ENCODE measurements at places on chromosomes 4 and X.
A peak's percentile ranks its signal among the peaks of the same experiment; 100 is the strongest.

GRCh38 chr4:74042681-74043080, 4.2 kb upstream of the CXCL3 start:
- DNase-seq: no peak

- peak; percentile 48 for DNase-seq
These were observed 103.1 kb upstream of the GPRIN3 start for GRCh38 chr4:89410687-89411086.

DNA sequence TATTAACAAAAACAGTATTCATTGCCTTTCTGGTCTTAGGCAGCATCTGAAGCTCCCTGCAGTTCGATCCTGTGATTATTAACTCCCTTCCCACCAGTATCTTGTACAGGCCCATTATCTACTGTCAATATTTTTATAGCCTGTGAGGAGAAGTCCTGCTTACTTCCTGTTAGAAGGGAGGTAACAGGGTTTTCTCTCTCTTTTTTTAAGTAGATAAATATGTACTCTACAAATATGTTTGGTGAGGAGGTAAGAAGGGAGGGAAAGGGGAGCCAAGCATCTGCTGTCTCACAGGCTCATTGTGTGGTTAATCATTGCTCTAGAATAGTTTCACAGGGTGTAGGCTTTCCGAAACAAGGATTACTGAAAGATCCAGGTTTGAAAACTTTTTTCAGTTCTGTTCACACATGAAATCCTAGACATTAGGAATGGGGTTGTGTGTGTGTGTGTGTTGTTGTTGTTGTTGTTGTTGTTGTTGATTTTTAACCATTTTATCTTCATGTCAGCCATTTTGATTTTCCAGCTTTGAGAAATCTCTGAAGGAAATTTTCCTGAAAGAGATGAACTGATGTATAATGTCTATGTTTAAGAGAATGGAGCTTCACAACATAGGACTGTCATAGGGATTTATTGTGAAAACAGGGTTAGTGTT, 14.2 kb downstream of the ATOH1 start:
- DNase-seq: no peak

DNA sequence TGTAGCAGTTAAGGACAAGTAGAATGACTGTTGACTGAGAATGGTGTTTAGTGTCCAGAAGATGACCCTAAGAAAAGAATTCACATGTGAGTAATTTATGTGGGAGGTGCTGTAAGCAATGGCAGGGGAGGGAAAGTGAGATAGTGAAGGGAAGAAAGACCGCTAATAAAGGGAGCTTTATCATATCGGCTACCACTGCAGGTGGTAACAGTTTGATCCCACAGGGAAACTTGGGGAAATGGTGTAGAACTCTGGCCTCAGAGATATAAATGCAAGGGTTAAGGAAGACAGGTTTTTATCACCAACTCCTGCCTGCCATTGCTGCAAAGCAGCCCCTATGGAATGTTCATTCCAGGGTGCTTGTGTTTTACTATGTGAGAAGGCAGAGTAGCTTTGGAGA, 489.6 kb downstream of the STPG2 start:
- no peak for DNase-seq

DNA sequence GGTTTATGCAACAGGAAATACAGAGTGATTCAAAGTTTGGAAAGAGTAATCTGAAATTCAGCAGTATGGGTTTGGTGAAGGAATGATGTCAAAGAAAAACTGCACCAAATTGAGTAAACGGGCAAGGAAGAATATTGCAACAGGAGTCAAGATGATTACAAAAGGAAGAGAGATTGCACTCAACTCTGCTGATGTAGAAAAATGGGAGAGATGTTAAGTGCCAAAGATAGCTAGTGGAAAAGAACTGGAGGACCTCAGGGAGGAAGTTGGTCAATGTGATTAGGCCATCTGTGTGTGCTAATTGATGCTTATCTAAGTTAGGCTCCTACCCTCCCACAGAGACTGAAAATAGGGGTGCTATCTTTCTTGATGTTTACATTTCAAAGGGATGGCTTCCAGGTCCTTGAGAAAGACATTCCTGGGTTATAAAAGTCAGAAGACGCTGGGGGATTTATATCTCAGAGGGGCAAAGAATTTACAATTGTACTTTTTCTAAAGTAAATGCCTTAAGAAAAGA, 167.4 kb upstream of the FAM47A start:
- DNase-seq: no peak

- DNase-seq: no peak
These were observed 93.0 kb upstream of the DKK2 start for GRCh38 chr4:107129076-107129475.

DNA sequence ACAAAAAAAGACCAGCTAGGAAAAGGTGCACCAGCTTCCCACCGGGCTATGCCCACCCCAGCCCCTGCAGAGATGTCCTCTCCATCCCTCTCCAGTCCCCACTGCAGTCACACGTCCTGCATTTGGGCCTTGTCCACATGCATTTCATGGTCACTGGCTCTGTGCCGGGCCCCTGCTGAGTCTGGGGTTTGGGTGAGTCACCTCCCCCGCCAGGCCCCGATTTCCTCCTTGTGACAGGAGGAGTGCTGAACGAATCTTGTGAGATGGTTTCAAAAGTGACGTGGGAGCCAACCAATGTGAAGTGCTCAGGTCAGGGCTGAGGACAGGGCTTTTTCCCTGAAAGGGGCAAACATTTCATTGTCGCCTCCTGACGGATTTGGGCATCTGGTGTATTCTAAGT, 7.1 kb downstream of the CPZ start:
- no peak for DNase-seq

GRCh38 chr4:132513491-132513890, 635.6 kb upstream of the PCDH10 start:
- DNase-seq: no peak

DNA sequence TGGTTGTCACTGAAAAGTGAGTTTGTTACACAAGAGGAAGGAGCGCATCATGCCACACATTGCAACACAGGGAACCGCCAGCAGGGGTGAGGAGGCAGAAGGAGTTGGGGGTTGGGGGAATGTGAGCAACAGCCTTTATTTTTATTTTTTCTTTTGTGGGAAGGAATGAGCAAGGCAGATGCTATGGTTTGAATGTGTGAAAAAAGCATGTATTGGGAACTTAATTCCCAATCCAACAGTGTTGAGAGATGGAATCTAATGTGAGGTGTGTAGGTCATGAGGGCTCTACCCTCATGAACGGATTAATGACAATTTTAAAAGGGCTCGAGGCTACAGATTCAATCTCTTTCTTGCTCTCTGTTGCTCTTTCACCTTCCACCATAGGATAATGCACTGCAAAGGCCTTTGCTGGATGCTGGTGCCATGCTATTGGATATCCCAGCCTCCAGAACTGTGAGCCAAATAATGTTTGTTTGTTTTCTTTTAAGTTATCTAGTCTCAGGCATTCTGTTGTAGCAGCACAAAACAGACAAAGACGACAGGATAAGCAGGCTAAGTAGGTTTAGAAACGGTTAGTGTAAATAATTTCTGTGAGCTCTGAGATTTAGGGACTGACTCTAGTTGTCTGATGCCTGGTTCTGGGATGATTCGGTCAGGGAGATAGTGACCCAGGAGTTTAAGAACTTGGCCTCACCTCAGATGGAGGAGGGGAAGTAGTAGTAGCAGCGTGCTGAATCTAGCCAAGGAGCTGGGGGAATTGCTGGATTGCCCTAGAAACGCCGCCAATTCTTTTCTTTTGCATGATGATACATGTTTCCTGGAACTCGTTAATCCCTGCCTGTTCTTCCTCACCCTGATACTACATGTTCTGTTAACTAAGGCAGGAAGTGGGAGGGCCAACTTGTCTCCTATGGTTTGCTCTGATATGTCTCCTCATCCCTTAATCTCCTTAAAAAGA, 156.6 kb upstream of the CTSO start:
- peak; percentile 3 for DNase-seq

GRCh38 chr4:186606591-186606992, 51.2 kb upstream of the MTNR1A start:
- peak; percentile 69 for DNase-seq

DNA sequence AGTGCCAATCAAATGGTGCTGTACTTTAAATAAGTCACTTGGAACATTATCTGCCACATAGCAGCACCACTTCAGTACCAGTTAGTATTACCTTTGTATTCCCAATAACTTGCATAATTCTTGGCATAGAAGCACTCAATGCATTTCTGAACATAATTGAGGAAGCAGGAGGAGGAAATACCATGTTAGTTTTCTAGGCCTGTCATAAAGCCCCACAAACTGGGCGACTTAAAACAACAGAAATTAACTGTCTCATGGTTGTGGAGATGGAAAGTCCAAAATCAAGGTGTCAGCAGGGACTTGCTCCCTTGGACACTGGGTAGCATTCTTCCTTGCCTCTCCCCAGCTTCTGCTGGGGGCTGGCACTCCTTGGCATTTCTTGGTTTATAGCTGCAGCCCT, 296.2 kb downstream of the HS3ST1 start:
- no peak for DNase-seq

GRCh38 chr4:123159479-123159878, 237.1 kb upstream of the NUDT6 start:
- no peak for DNase-seq

DNA sequence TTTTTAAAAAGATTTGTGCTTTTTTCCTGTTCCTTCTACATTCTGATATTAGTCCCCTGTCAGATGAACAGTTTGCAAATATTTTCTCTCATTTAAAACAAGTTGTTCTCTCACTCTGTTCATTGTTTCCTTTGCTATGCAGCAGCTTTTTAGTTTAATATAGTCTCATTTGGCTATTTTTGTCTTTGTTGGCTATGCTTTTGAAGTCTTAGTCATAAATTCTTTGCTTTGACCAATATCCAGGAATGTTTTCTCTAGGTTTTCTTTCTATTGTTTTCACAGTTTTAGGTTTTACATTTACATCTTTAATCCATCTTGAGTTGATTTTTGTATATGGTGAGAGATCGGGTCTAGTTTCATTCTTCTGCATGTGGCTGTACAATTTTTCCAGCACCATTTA, 136.8 kb downstream of the TET2 start:
- DNase-seq: no peak

- DNase-seq: no peak
These were observed 31.6 kb upstream of the ABCG2 start for GRCh38 chr4:88189881-88190585.

- DNase-seq: no peak
These were observed 53.9 kb upstream of the RPS6KA3 start for GRCh38 chrX:20320461-20321159.
